Daoy (cell line): ENCODE measurements at places on chromosomes 12 and 14. TPM values are rescaled to one million over a fixed set of nuclear protein-coding genes. Genes with fewer than 3 reads are reported as not detected.

GRCh38 chr12:5171701-5172100 lies 128.0 kb downstream of the KCNA5 start:
- DNase-seq = peak; percentile 85

- no peak for DNase-seq
Measured at GRCh38 chr14:101929946-101930345, 34.4 kb upstream of the DYNC1H1 start.

GRCh38 chr12:39743655-39744054 lies 124.1 kb upstream of the ABCD2 start:
- no peak for DNase-seq

- DNase-seq = peak; percentile 71
Measured at GRCh38 chr14:64510825-64511671, 6.5 kb downstream of the ZBTB1 start.

DNA sequence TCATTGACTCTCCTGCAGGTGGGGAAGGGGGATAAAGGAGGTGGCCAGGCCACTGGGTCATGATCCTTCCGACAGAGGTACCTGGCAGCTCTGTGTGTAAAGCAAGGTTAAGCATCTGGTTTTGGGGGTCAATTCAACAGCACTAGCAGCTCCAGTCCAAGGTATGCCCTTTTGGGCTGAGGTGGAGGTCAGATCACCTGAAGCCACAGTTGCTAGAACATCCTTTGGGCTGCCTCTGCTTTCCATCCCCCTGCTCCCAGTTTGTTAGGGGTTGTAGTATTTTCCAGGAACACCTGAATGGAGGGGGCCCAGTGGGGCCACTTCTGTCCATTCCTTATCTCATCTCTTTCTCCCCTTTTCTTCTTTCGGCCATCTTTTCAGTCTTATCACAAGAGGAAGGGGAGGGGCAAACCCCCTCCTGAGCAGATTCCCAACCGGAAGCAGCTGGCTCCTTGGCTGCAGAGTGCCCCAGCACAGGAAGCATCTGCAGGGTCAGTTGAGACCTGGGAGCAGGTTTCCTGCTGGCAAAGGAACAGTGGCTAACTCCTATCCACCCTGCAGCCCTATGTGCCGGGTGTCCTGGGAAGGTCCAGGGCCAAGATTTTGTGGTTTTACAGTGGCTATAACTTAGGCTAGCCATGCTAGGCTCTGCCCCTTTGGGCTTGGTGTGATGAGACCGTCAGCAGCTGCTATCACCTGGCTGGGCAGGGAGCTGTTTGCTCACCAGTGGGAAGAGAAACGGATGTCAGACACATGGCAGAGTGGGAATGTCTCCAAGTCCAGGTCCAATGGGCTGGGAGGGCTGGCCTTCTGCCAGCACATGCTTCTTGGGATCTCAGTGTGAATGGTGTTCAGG lies 40.2 kb downstream of the SH2B3 start:
- DNase-seq = peak; percentile 57

- no peak for DNase-seq
Measured at GRCh38 chr14:60067882-60068281, 23.8 kb upstream of the PCNX4 start.

DNA sequence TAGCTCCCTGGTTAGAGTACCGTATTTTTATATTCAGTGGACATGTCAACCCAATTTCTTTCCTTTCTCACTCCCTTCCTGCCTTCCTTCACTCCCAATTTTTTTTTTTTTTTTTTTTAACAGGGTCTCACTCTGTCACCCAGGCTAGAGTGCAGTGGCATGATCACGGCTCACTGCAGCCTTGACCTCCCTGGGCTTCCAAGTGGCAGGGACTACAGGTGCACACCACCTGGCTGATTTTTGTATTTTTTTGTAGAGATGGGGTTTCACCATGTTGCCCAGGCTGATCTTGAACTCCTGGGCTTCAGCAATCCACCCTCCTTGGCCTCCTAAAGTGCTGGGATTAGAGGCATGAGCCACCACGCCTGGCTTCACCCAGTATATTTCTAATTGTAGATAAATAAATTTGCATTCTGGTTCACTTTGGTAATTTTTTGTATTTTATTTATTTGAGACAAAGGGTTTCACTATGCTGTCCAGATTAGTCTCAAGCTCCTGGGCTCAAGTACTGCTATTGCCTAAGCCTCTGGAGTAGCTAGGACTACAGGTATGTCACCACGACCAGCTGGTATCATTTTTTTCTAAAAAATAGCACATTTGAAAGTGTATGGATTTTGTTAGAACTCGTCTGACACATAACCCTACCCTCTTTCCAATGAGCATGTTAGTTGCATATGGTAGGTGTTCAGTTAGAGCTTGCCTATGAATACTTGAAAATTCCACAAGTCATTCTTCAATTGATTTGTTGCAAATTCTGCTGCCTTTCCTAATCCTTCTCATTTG lies 15.7 kb downstream of the SLC38A2 start:
- no peak for DNase-seq

- no peak for DNase-seq
Measured at GRCh38 chr14:28298156-28298555, 468.4 kb upstream of the FOXG1 start.

DNA sequence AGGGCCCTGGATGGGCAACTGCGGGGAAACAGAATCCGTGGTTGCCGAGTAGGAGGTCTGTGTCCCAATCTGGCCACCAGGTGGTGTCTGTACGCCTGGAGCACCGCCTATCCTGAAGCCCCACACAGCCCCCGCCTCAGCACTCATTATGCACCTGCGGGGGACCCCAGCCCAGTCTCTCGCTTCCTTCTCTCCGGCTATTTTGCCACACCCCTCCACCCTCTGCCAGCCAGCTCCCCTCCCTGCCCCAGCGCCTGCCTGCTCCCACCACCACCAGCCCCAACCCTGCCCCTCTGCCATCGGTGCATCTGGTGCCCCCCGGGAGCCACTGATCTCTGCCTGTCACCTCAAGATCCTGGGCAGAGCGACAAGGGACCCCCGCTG lies 2.2 kb upstream of the NXPH4 start:
- DNase-seq = peak; percentile 72

Gene HIGD1C
- not detected in 2 replicates for total RNA-seq

DNA sequence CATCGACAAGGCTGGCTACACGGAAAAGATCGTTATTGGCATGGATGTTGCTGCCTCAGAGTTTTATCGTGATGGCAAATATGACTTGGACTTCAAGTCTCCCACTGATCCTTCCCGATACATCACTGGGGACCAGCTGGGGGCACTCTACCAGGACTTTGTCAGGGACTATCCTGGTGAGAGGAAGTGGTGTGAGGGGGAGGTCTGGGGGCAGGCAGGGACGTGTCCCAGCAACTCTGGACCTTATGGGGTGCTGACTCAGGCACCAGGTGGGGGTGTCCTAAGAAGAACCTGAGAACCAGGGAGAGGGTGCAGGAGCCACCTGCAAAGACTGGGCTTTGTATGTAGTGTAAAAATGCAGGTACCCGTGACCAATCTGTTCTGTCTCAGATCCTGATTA lies 5.2 kb downstream of the ENO2 start:
- DNase-seq = no peak

DNA sequence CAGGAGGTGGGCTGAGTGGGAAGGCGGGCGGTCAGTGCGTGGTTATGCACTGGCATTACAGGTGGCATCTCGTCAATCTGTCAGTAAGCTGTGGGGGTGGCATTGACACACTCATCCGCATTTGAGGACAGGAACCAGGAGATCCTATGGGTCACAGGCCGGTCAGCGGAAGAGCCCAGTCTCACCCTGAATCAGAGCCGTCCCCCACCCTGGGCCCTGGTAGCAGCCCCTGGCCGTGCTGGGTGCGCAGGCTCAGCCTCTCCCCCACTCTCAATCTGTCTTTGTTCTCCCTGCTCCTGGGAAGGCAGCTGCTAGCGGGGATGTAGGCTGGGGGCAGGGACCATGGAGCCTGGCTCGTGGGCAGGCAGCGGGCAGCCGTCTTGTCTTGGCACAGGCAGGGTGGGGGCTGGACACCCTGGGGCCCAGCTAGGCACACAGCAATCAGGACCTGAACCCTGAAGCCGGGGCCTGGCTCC lies 5.1 kb downstream of the INF2 start:
- DNase-seq = no peak

DNA sequence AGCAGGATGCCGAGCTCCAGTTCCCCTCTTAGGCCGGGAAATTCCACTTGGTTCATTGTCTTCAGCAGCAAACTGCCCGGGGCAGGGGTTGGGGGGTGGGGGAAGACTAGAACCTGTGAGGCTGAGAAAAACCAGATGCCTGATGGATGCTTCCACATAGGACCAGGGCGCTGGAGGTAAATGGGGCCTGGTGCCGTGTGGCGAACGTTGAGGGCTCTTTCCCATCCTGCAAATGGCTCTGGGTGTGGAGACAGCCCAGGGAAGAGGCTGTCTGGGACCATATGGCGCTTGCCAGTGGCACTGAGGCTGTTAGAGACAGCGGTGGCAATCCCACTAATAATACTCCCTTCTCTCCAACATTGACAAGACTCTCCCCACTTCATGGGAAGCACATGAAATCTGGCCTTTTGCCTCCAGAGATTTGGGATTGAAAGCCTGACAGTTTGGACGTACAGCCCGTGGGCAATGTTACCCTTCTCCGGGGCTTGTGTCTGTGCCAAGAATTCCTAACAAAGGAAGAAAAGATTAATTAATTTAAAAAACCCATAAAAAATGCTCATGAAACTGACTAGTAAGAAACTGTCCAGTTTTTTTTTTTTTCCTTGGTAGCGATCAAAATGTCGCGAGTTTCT lies 44.5 kb downstream of the MAP1LC3B2 start:
- no peak for DNase-seq

DNA sequence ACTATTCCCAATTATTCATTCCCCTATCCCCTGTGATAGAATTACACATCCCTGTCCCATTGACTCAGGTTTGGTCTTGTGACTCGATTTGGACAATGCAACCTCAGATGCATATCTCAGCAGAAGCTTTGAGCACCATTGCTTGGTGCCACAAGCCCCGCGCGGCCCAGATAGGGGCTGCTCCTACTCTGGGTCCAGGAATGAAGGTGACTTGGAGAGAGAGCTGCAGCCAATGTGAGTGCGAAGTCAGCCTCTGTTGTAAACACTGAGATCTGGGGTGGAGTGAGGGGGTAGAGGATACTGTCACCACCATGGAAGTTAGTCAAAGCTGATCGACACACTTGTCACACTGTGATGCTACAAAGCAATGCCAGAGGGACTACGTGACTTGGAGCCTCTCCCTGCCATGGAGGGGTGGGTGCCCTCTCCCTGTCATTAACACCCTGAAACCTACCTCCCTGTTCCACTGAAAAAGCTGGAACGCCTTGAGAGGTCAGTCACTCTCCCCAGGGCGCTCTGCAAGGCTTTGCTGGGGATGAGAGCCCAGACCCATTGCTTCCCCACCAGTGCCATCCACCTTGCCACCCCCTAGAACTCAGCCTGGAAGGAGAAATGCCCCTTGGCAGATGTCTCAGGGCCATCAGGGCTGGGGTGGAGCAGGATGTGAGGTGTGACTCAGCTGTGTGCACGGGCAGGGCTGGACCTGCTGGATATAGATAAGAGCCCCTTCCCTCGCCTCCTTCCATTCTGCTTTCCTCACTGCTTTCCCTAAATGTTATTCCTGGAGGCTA lies 6.6 kb upstream of the PLEK2 start:
- DNase-seq = peak; percentile 84

Gene RAD9B
- total RNA-seq = 0.40 and 1.1 TPM in 2 replicates

GRCh38 chr12:52611080-52611468 lies 7.3 kb downstream of the KRT73 start:
- DNase-seq = no peak

DNA sequence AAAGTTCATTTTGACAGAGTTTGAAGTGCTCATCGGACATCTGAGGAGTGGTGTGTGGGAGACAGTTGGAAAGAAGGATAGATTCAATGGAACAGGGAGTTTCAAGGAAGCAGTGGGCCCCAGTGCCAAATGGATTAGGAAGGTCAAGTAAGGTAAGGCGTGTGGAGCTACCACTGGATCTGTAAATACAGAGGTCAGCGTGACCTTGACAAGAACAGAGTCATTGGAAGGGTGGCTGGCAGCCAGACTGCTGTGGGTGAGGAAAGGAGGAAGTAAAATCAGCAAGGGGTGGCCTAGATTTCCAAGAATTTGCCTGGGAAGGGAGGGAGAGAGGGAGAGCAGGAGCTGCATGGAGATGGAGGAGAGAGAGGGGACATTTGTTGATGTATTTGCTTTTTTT lies 68.2 kb upstream of the IGF1 start:
- peak; percentile 34 for DNase-seq

GRCh38 chr14:54792288-54792687 lies 110.3 kb downstream of the GCH1 start:
- no peak for DNase-seq

Gene CEBPE
- total RNA-seq = not detected in 2 replicates

DNA sequence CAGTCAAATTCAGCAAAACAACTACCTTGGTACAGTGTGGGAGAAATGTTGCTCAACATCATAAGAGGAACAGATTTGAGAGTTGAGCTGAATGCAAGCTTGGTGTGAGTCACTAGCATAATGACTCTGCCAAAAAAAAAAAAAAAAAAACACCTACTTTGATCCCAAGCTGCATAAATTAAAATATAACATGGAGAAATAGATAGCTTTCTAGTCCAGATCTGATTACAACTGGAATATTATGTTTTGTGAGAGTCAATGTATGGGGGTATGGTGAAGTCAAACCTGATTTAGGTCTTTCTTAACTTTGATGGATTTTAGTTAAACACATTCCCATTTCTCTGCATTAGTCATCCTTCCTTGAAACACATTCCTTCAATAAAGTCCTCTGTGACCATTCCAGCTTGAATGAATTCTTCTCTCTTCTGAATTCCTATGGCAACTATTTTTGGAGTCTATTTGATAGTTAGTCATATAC lies 188.1 kb downstream of the SLC5A8 start:
- DNase-seq = peak; percentile 72

Gene CEP170B
- 13.5 and 16.7 TPM in 2 replicates for total RNA-seq

Gene PPFIA2
- 1.8 and 2.9 TPM in 2 replicates for total RNA-seq

DNA sequence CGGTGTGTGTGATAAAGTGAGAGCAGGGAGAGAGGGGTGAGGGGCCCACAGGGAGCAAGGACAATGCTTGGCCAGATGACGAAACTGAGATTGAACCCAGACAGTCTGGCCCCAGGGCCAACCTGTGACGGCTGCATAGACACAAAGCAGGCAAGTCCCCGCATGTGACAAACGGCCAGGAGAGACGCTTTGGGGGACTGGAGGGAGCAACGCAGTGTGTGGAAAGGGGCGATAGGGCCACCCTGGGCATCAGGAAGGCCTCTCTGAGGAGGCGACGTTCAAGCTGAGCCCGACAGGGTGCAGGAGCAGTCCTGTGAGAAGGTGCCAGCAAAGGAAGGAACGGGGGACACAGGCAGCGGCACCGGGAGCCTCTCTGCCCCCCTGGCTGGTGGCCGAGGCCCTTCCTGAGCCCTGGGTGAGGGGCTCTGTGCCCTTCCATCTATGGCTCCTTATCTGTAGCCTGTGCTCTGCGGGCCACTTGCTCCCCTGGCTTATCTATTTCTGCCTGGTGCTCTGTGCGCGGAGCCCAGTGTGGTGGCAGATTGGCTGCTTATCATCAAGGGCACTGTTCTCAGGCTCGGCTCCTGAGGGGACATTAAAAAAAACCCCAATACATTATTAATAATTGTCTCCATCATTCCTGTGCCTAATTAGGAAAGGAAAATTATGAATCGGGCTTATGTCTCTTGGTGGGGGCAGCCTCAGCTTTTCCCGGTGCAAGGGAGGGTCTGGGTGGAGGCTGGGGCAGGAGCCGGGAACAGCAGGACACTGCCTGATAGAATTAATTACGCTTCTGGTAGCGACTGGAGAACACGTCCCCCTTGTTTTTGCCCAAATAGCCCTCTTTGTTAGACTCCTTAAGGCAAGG lies 39.8 kb downstream of the PRIMA1 start:
- DNase-seq = no peak

Gene MYF5
- total RNA-seq = not detected in 2 replicates

- DNase-seq = peak; percentile 94
Measured at GRCh38 chr14:42214981-42215491, 608.4 kb downstream of the LRFN5 start.

- DNase-seq = no peak
Measured at GRCh38 chr12:40225984-40226602, 1.3 kb downstream of the LRRK2 start.
